ENCODE measurements at places on chromosomes 11 and 22.

DNA sequence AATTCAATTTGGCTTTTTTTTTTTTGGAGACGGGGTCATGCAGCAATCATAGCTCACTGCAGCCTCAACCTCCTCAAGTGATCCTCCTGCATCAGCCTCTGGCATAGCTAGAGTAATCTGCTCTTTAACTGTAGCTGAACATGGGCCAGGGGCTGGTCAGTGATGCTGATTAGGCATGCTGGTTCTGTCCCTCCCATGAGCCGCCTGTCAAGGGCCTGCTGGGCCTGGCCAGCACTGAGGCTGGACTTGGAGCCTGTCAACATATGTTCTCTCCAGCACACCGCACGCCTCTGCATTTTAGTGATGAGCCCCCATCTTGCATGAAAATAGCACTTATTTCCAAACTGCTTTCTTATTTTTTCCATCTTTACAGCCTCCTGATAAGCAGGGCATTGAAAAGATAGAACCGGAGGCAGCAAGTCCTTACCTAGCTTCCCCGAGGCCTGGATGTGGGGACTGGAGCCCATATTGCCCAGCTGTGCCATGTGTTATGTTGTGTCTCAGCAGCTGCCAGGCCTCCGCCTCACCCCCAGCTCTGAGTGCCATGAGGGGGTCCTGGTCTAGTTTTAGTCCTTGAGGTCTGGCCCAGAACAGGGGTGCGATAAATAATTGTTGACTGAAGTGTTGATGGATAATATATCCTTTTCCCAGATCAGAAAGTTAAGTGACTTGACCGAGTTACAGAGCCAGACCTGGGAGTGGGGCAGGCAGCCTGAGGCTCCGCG is 80.0 kb downstream of the CTTN start:
- H3K4me3 ChIP-seq: no peak overlapping the region
- H3K36me3 ChIP-seq: no peaks in the 10 kb centered on the region
- no peaks in the 10 kb centered on the region for H3K27me3 ChIP-seq
- no peak for DNase-seq

DNA sequence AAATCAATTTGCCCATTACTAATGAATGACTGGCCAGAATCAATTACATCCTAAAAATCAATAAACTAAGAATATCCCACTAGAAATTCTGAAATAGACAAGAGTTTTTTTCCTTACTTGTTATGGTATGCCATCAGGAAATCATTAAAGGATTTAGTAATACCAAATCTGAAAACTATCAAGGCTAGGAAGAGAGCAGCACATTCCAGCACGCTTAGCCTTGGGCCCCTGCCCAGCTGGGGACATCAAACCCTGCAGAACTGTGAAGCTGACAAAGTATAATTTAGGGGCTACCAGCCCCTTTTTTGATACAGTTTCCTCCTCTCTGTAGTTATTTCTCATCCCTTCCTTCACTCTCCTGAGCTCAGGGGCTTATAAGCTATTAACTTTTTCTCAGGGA is 247.8 kb upstream of the ZC3H12C start:
- H3K27ac ChIP-seq: no peak overlapping the region
- no peaks in the 10 kb centered on the region for H3K36me3 ChIP-seq
- H3K4me3 ChIP-seq: no peak overlapping the region
- DNase-seq: no peak

DNA sequence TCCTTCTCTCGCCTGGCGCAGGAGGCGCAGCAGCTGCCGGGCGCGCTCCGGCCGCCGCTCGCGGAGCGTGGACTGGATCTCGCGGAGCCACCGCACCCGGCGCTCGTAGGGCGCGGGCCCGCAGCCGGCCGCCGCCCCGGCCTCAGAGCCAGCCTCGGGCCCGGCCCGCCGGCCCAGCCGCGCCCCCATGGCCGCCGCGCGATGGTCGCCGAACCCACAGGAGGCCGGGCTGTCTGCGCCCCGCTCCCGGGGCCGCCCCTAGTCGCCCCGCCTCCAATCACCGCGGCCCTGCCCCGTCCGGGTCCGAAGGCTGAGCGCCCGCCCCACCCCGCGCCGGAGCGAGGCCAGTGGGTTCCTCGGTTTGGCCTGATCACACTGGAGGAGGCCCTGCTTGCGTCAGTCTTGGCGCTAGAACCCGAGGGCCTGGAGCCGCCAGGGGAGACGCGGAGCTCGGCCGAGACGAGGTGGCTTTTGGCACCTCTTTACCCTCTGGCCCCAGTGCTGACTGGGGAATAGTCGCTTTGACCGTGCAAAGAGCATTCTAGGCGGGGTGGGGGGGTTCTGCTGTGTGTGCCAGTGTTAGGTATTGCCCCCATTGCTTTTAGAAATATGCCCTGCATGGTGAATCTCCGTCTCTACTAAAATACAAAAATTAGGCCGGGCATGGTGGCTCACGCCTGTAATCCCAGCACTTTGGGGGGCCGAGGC is at the start of gene LRRC75B:
LRRC75B (minus strand) TSS at position 223 of the 708 bp plus-strand sequence; CDS start at position 189, 34 bp downstream.
- no peaks in the 10 kb centered on the region for H3K27me3 ChIP-seq
- peak; percentile 80 for DNase-seq
- peak within 1 kb of the TSS; percentile 58 for H3K4me3 ChIP-seq
- H3K36me3 ChIP-seq: no peaks in the 10 kb centered on the region
- peak within 1 kb of the TSS; percentile 86 for H3K27ac ChIP-seq

GRCh38 chr22:19407649-19408606 is 23.6 kb downstream of the HIRA start:
- H3K27ac ChIP-seq: no peak overlapping the region
- H3K27me3 ChIP-seq: no peaks in the 10 kb centered on the region
- DNase-seq: no peak
- no peak overlapping the region for H3K4me3 ChIP-seq
- H3K36me3 ChIP-seq: no peaks in the 10 kb centered on the region

GRCh38 chr11:134019500-134019899 is 49.4 kb upstream of the JAM3 start:
- H3K27ac ChIP-seq: no peak overlapping the region
- H3K36me3 ChIP-seq: no peaks in the 10 kb centered on the region
- H3K27me3 ChIP-seq: no peaks in the 10 kb centered on the region
- no peaks in the 10 kb centered on the region for H3K4me1 ChIP-seq
- no peak overlapping the region for H3K4me3 ChIP-seq

DNA sequence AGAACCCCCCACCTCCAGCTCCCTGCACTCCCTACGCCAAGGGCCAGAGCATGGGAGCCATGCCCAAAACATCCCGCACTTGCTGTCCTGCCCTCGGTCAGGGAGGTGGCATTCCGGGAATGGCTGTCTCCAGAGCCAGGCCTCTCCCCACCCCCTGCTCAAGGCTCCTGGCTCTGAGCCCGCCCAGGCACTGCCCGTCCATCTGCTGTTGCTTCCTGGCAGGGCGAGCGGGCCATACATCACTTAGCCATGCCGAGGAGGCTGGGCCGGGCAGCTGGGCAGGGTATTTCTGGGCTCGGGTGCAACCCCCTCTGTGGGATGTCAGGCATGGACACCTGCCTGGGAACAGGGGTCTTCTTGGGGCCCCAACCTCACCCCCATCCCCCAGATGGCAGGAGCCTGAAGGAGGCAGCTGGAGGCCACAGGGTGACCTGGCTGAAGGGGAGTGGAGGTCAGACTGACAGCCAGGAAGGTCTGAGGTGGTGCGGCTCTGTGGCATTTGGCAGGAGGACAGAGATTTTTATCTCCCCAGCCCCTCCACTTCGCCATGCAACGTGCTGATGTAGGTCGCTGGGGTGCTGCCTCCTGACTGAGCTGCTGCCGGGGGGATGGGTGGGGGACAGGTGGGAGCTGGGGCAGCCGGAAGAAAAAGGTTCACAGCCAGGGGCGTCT is 8.7 kb upstream of the CABP7 start:
- no peaks in the 10 kb centered on the region for H3K4me1 ChIP-seq
- H3K36me3 ChIP-seq: no peaks in the 10 kb centered on the region
- no peak overlapping the region for H3K4me3 ChIP-seq
- no peak for DNase-seq

DNA sequence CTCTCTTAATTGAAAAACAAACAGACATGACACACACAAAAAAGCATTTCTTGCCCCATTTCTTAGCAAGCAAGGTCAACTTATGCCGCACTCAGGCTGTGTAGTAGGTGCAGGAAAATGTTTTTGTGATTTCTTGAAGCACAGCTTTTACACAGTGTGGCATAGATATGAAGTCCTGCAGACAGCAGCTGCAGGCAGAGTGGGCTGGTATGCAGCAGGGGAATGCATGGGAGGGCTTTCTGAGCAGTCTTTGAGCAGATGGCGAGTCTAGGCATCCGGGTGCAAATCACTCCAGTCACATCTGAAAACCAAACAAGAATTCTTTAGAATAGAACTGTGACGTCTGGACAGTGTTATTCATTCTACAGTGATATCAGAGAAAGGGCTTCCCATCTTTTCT is 87.5 kb downstream of the BLID start:
- no peaks in the 10 kb centered on the region for H3K4me1 ChIP-seq
- DNase-seq: no peak
- no peak overlapping the region for H3K27ac ChIP-seq
- H3K36me3 ChIP-seq: no peaks in the 10 kb centered on the region
- H3K4me3 ChIP-seq: no peak overlapping the region

DNA sequence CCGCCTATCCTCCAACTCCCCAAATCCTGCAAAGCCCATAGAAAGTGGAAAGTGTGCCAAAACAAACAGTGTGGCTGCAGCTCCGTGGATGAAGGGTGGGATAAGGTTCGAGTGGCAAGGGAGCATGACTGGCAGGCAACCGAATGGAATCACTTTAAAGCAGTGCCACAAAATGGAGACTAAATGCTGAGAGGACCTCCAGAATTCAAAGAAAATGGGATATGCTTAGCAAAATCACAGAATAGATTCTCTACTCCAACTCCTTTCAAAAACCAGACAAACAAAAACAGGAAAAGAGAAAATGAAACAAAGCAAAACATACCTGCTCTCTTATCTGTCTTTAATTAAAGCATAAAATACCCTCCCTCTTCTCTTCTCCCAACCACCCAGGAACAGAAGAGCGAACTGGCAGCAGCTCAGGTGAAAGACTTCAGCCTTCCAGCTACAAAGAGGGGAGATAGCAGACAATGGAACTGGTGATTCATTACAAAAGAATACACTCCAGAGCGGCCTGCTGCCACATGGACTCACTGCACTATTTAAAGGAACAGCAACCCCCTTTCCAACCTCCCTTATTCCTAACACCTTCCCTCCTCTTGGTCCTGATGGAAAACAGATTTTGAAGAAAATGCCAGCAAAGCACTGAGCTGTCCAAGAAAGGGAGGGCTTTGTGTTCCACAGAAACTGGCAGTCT is 118.5 kb downstream of the APOL5 start:
- peak overlapping the region; percentile 28 for H3K4me3 ChIP-seq
- no peaks in the 10 kb centered on the region for H3K27me3 ChIP-seq
- peaks cover 3% of the 10 kb centered on the region for H3K4me1 ChIP-seq
- peak overlapping the region; percentile 57 for H3K27ac ChIP-seq
- peak; percentile 31 for DNase-seq

DNA sequence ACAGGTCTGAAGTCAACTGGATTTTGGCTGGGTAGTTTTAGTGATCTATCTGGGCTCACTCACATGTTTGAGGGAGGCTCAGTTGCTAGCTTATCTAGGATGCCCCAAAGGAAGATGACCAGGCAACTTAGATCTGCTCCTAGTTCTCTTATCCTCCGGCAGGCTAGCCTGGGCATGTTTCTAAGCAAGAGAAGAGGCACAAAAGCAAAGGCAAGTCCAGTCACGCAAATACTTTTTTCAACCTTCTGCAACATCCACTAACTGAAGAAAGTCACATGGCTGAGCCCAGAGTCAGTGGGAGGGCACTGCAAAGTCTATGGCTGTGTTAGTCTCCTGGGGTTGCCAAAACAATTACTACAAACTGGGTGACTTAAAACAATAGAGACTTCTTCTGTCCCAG is 32.9 kb upstream of the FSHB start:
- no peak overlapping the region for H3K4me3 ChIP-seq
- no peaks in the 10 kb centered on the region for H3K4me1 ChIP-seq
- H3K36me3 ChIP-seq: no peaks in the 10 kb centered on the region
- H3K27ac ChIP-seq: no peak overlapping the region
- no peaks in the 10 kb centered on the region for H3K27me3 ChIP-seq

DNA sequence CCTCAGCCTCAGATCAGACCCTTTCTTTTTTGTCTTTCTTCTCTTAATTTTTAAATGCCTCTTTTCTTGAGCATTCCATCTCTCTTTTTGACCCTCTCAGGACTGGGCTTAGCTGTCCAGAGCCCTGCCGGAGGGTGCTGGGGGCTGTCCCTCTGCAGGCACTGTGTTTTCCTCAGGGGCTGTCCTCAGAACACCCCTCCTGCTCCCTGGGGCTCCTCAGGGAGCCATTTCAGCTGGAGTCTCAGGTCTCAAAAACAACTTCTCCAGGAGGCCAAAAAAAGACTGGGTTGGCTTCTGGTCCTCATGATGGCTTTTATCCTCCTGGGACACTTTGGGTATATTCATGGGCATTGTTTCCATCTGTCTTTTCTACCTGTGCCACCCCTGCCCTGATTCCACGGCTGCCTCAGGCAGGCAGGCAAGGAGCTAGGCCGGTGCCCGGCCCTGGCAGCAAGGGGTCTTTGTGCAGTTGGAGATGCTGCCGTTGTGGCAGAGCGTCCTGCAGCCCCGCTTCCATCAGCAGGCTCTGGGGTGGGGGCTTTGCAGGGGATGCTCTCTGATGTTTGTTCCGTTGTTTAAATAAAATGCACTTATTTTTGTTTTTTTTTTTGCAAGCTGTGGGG is 85.1 kb downstream of the CEP164 start:
- no peaks in the 10 kb centered on the region for H3K4me1 ChIP-seq
- no peak overlapping the region for H3K4me3 ChIP-seq
- DNase-seq: no peak
- peaks cover 7% of the 10 kb centered on the region for H3K36me3 ChIP-seq
- no peak overlapping the region for H3K27ac ChIP-seq

DNA sequence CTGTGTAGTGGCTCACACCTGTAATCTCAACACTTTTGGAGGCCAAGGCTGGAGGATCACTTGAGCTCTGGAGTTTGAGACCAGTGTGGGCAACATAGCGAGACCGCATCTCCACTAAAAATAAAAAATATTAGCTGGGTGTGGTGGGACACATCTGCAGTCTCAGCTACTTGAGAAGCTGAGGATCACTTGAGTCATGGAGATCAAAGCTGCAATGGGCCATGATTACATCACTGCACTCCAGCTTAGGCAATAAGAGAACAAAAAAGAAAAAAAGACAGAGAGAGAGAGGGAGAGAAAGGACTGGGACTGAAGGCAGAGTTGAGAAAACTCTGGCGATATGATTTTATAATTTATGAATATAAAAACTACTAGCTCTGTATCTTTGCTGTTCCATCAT is 473.1 kb downstream of the LRRC4C start:
- H3K27me3 ChIP-seq: no peaks in the 10 kb centered on the region
- H3K27ac ChIP-seq: no peak overlapping the region
- no peak overlapping the region for H3K4me3 ChIP-seq
- H3K4me1 ChIP-seq: no peaks in the 10 kb centered on the region
- no peaks in the 10 kb centered on the region for H3K36me3 ChIP-seq

- no peaks in the 10 kb centered on the region for H3K36me3 ChIP-seq
- H3K4me1 ChIP-seq: no peaks in the 10 kb centered on the region
- no peak for DNase-seq
- no peak overlapping the region for H3K4me3 ChIP-seq
Measured at GRCh38 chr11:35192347-35192746, 53.4 kb downstream of the CD44 start.

GRCh38 chr11:64564947-64565889 is 25.8 kb upstream of the SLC22A12 start:
- DNase-seq: no peak
- H3K27me3 ChIP-seq: no peaks in the 10 kb centered on the region
- no peak overlapping the region for H3K27ac ChIP-seq

Data from prostate gland (tissue), 2 donors.